ENCODE measurements at places on chromosomes 1 and 21. TPM values are rescaled to one million over a fixed set of nuclear protein-coding genes. Genes with fewer than 3 reads are reported as not detected.

Gene NPHP4
- 10.1 TPM for total RNA-seq

Gene KLHL21
- 28.9 TPM for total RNA-seq

Gene AVPR1B
- total RNA-seq = not detected

Gene RAB3GAP2
- 51.5 TPM for total RNA-seq

Gene CCDC30
- total RNA-seq = 5.0 TPM

Gene AMIGO1
- 10.7 TPM for total RNA-seq

Gene MMP23B
- total RNA-seq = 82.9 TPM

Gene ARMH1
- total RNA-seq = 5.0 TPM

Gene RAB7B
- not detected for total RNA-seq

Gene CELSR2
- total RNA-seq = 9.7 TPM

Gene OR2L13
- total RNA-seq = 0.20 TPM

Gene H6PD
- total RNA-seq = 37.1 TPM

Gene ANGPTL7
- not detected for total RNA-seq

Gene MFSD2A
- 4.4 TPM for total RNA-seq

Gene PLA2G2F
- total RNA-seq = not detected

Gene ADORA3
- not detected for total RNA-seq

Gene CNN3
- total RNA-seq = 0.55 TPM

Gene AIM2
- not detected for total RNA-seq

Gene C1orf105
- total RNA-seq = not detected

Gene LRRC3
- total RNA-seq = 0.36 TPM

Gene NIT1
- 26.5 TPM for total RNA-seq

Gene FTCD
- total RNA-seq = not detected

Gene ATP1A4
- total RNA-seq = not detected

Gene CSTB
- total RNA-seq = 23.1 TPM

Gene WDR64
- not detected for total RNA-seq

Gene SLFNL1
- 0.09 TPM for total RNA-seq

Gene DCST1
- total RNA-seq = 0.60 TPM

Gene KRTAP21-2
- not detected for total RNA-seq

Gene OR2L5
- not detected for total RNA-seq

Gene NR5A2
- total RNA-seq = not detected

Gene UTS2
- 7.7 TPM for total RNA-seq

Gene C8A
- not detected for total RNA-seq

Gene CLCNKA
- 0.33 TPM for total RNA-seq

Gene MARK1
- not detected for total RNA-seq

Gene RSRP1
- 589 TPM for total RNA-seq

Gene C4BPA
- not detected for total RNA-seq

Gene MIXL1
- total RNA-seq = not detected

Gene KCNE2
- total RNA-seq = not detected

Gene SPATA46
- not detected for total RNA-seq

Gene SAMD11
- not detected for total RNA-seq

Gene TMEM183A
- 147 TPM for total RNA-seq

Gene L1TD1
- total RNA-seq = not detected

Gene NBPF4
- not detected for total RNA-seq

Gene CBS
- 0.58 TPM for total RNA-seq

Gene OR2T12
- total RNA-seq = not detected

Gene BRINP2
- total RNA-seq = not detected

Gene S100A2
- not detected for total RNA-seq

Gene FAM76A
- 21.8 TPM for total RNA-seq

Gene EPS8L3
- 0.47 TPM for total RNA-seq

Gene HSPB7
- total RNA-seq = not detected

Gene ARHGEF10L
- total RNA-seq = 0.70 TPM

Gene SEMA4A
- total RNA-seq = 7.0 TPM

Gene NUDT4B
- not detected for total RNA-seq

Gene IFNAR1
- total RNA-seq = 15.0 TPM

Gene DEPDC1
- not detected for total RNA-seq

Data from natural killer cell (primary cell).